Activated naive CD8-positive, alpha-beta T cell treated with anti-CD3 and anti-CD28 coated beads for 36 hours (primary cell): ENCODE measurements at places on chromosomes 12 and 14. TPM values are rescaled to one million over a fixed set of nuclear protein-coding genes. Genes with fewer than 3 reads are reported as not detected.
A peak's percentile ranks its signal among the peaks of the same experiment; 100 is the strongest.

DNA sequence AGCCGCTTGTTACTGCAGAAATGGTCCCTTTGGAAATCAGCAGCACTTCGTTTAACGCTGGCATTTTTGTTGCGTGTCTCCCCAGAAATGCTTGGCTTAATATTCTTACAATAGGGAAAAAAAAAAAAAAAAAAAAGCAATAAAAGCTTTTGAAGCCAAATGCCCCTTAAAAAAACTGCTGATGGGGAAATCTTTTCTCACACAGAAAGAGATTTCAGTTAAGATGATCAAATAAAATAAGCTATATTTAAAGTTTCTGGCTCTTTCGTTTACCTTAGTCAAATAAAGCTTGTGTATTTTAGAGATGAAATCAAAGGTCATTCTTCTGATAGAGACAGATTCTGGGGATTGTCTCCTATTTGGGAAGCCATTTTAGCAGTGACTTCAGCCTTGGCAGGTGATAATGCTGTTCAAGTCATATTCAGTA, 52.4 kb upstream of the FRS2 start:
- peaks cover 3% of the 10 kb centered on the region for H3K36me3 ChIP-seq
- no peaks in the 10 kb centered on the region for H3K4me1 ChIP-seq
- no peak overlapping the region for H3K27ac ChIP-seq
- no peak overlapping the region for H3K4me3 ChIP-seq

- H3K4me1 ChIP-seq, result no peaks in the 10 kb centered on the region
- H3K27ac ChIP-seq, result no peak overlapping the region
- no peaks in the 10 kb centered on the region for H3K27me3 ChIP-seq
- DNase-seq, result no peak
- H3K36me3 ChIP-seq, result no peaks in the 10 kb centered on the region
Measured at GRCh38 chr12:82242729-82243128, 115.5 kb downstream of the CCDC59 start.

DNA sequence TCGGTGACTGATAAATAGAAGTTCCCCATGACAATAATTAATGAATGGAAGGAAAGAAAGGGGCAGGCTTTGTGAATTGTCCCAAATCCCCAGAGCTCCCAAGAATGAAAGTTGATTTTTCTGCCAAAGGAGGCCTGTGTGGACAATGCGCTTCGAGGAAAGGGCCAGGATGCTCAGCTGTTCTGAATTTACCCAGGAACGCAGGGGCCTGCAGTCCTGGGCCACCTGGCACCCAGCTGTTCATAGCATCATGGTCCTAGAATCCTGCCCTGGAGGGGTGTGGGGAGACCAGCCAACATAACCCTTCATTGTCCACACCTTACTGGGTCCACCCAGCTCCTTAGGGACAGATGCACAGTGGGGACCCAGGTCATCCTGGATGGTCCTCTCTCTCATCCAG, 587.5 kb downstream of the BCL11B start:
- H3K4me1 ChIP-seq, result no peaks in the 10 kb centered on the region
- H3K27ac ChIP-seq, result no peak overlapping the region
- H3K36me3 ChIP-seq, result no peaks in the 10 kb centered on the region
- H3K4me3 ChIP-seq, result no peak overlapping the region
- DNase-seq, result no peak
- no peaks in the 10 kb centered on the region for H3K27me3 ChIP-seq

DNA sequence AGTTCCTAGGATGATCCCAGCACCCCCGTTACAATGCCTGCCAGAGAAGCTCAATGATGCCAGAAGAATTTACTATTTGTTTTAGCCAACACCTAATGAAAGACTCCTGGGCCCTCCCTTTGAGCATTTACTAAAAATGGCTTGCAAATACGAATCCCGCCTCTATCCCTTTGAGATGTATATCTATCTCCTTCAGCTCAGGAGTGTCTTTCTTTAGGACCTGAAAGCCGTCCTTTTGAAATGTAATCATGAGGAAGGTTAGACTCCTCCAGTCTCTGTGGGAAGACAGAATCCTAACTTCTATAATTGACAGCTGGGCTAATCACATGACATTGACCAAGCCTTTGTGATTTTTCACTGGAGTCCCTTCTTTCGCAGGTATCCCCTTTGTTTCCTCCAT, 19.2 kb upstream of the DYNC1H1 start:
- H3K4me3 ChIP-seq, result no peak overlapping the region
- H3K36me3 ChIP-seq, result no peaks in the 10 kb centered on the region
- no peak overlapping the region for H3K27ac ChIP-seq
- H3K27me3 ChIP-seq, result peaks cover 44% of the 10 kb centered on the region
- DNase-seq, result no peak
- peaks cover 9% of the 10 kb centered on the region for H3K4me1 ChIP-seq

DNA sequence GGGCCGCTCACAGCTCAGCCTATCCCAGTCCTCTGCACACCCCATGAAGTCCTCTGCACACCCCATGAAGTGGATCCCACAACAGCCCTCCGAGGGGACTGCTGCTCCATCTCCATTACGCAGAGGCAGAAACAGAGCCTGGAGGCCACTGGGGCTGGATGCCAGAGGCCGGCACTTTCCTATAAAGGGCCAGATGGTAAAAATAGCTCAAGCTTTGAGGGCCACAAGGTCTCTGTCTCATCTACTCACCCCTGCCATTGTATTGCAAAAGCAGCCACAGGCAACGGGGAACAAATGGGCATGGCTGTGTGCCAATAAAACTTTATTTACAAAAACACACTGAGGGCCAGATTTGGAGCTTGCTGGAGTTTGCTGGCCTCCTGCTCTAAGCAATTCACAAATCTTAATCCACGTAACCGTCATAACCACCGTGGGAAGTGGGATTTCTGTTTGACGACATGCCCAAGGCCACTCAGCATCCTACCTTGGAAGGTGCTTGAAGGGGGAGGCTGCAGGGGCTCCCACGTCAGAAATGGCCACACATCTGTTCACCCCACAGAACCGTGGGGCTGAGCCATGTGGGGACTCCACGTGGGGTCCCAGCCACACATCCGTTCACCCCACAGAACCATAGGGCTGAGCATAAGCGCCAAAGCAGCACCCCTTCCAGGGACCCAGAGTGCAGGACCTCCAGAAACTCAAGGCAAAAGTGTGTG, 92.0 kb downstream of the NCOR2 start:
- no peaks in the 10 kb centered on the region for H3K27me3 ChIP-seq
- H3K4me1 ChIP-seq, result peaks cover 17% of the 10 kb centered on the region
- no peak overlapping the region for H3K4me3 ChIP-seq
- no peak overlapping the region for H3K27ac ChIP-seq
- DNase-seq, result no peak

- no peak overlapping the region for H3K4me3 ChIP-seq
- no peak overlapping the region for H3K27ac ChIP-seq
- no peaks in the 10 kb centered on the region for H3K27me3 ChIP-seq
- no peak for DNase-seq
Measured at GRCh38 chr12:57380300-57380699, 50.5 kb downstream of the R3HDM2 start.

DNA sequence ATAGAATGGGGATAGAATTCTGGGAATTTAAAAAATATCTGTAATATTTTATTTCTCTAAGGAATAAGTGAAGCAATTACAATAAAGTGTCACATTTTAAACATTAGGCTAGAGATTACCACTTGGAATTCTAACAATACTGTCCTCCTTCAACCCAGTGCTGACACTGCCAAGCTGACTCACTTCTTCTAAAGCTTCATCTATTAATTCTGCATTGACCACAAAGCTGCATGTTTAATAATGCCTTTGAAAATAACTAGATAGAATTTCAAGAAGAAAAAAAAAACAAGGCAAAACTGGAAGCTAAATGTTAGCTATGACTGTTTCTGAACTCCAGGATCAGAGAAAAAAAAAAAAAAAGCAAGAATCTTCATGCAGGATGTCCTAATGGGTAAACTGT, 970.7 kb upstream of the FBXO33 start:
- H3K4me1 ChIP-seq, result no peaks in the 10 kb centered on the region
- no peaks in the 10 kb centered on the region for H3K27me3 ChIP-seq
- H3K4me3 ChIP-seq, result no peak overlapping the region
- no peak overlapping the region for H3K27ac ChIP-seq

GRCh38 chr14:72104011-72104613, 171.9 kb downstream of the RGS6 start:
- peaks cover 28% of the 10 kb centered on the region for H3K27me3 ChIP-seq
- H3K4me1 ChIP-seq, result peaks cover 2% of the 10 kb centered on the region
- no peaks in the 10 kb centered on the region for H3K36me3 ChIP-seq
- H3K27ac ChIP-seq, result no peak overlapping the region
- H3K4me3 ChIP-seq, result no peak overlapping the region

GRCh38 chr12:68189821-68190242, 30.3 kb upstream of the IFNG start:
- H3K27me3 ChIP-seq, result no peaks in the 10 kb centered on the region
- no peak overlapping the region for H3K4me3 ChIP-seq
- peak overlapping the region; percentile 85 for H3K27ac ChIP-seq
- H3K4me1 ChIP-seq, result peaks cover 40% of the 10 kb centered on the region

GRCh38 chr12:112833267-112833666, 41.7 kb downstream of the RPH3A start:
- H3K27ac ChIP-seq, result no peak overlapping the region
- no peak for DNase-seq
- peaks cover 29% of the 10 kb centered on the region for H3K27me3 ChIP-seq
- H3K4me3 ChIP-seq, result no peak overlapping the region
- no peaks in the 10 kb centered on the region for H3K36me3 ChIP-seq

- H3K36me3 ChIP-seq, result peaks cover 51% of the 10 kb centered on the region
- DNase-seq, result no peak
- no peak overlapping the region for H3K4me3 ChIP-seq
Measured at GRCh38 chr12:28209782-28210181, 19.5 kb downstream of the CCDC91 start.

- no peak overlapping the region for H3K4me3 ChIP-seq
- H3K4me1 ChIP-seq, result no peaks in the 10 kb centered on the region
- no peak overlapping the region for H3K27ac ChIP-seq
- H3K27me3 ChIP-seq, result no peaks in the 10 kb centered on the region
Measured at GRCh38 chr12:102643879-102644575, 163.7 kb upstream of the IGF1 start.

DNA sequence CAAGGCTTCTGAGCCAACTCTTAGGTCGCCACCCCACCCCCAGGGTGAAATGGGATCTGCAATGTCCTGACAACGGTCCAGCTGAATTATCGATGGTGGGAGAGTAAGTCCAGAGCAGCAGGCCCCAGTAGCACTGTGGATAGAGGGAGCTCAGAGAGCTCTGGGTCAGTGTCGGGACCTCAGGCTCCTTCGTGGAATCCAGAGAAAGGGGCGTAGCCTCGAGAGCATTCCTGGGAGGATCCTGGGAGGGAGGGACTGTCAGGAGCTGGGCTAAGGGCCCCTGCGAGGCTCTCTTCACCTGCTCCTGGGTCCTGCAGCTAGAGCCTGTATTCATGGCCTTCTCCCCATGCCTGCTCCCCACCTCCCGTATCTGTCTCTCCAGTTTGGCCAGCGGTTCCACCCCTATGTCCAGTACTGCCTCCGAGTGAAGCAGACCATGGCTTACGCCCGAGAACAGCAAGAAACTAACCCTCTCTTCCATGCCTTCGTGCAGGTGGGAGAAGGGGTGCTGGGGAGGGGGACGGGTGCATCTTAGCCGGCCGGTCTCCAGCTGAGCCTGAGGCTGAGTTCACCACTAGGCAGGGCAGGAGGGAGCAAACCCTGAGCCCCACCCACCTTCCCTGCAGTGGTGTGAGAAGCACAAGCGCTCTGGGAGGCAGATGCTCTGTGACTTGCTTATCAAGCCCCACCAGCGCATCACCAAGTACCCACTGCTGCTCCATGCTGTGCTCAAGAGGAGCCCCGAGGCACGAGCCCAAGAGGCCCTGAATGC, 6.6 kb downstream of the PLEKHG6 start:
- no peak overlapping the region for H3K4me3 ChIP-seq
- H3K4me1 ChIP-seq, result peaks cover 30% of the 10 kb centered on the region

- H3K36me3 ChIP-seq, result no peaks in the 10 kb centered on the region
- H3K4me3 ChIP-seq, result no peak overlapping the region
- H3K27me3 ChIP-seq, result no peaks in the 10 kb centered on the region
- DNase-seq, result no peak
- no peak overlapping the region for H3K27ac ChIP-seq
- H3K4me1 ChIP-seq, result no peaks in the 10 kb centered on the region
Measured at GRCh38 chr12:34236073-34236472, 213.8 kb downstream of the ALG10 start.

- peaks cover 75% of the 10 kb centered on the region for H3K4me1 ChIP-seq
- peak; percentile 85 for DNase-seq
- no peaks in the 10 kb centered on the region for H3K27me3 ChIP-seq
- H3K27ac ChIP-seq, result peak overlapping the region; percentile 69
- H3K4me3 ChIP-seq, result peak overlapping the region; percentile 60
Measured at GRCh38 chr12:52036587-52037171, 14.6 kb upstream of the NR4A1 start.

Gene PLEKHG3
- not detected for total RNA-seq

Gene TMEM119
- total RNA-seq, result 0.12 TPM

Gene PRR4
- 1.3 TPM for total RNA-seq

Gene GZMH
- total RNA-seq, result 48.1 TPM

Gene KRT83
- total RNA-seq, result not detected

Gene DPPA3
- total RNA-seq, result not detected

Gene KRT85
- not detected for total RNA-seq
